ENCODE measurements at places on chromosomes 5 and 9. TPM values are rescaled to one million over a fixed set of nuclear protein-coding genes. Genes with fewer than 3 reads are reported as not detected.

SOX30 gene
- 0.10 TPM for total RNA-seq

DNA sequence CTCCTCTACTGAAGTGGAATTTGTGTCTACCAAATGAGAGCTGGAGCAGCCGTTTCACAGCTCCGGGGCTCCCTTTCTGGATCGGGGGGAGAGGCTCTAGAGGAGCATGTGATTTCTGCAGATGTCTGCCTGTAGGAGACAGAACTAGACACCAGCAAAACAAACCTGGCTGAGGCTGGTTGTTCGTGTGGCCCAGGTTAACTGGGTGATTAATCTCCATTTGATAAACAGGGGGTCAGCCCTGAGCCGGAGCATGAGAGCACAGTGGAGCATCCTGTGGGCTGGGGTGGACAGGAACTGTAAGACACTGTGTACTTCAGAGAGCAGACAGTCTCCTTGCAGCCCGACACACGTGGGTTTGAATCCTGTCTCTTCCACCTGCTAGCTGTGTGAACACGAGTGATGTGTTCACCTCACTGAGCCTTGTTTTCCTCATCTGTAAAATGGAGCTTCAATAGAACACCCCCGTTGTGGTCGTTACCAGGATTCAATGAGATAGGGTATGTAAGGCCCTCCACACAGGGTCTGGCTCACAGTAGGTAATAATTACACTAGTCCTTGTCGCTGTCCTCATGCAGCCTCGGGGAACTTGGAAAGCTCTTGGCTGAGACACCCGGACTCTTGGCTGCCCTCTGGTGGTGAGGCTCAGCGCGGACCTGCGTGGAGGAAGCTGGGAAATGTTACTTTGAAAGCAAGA, 12.9 kb downstream of the CXCL14 start:
- H3K4me1 ChIP-seq: peaks cover 3% of the 10 kb centered on the region
- peak; percentile 76 for DNase-seq
- no peak overlapping the region for H3K27ac ChIP-seq
- H3K36me3 ChIP-seq: no peaks in the 10 kb centered on the region
- H3K27me3 ChIP-seq: peaks cover 9% of the 10 kb centered on the region

- H3K36me3 ChIP-seq: no peaks in the 10 kb centered on the region
- H3K27me3 ChIP-seq: peaks cover 20% of the 10 kb centered on the region
- H3K27ac ChIP-seq: no peak overlapping the region
- H3K4me3 ChIP-seq: no peak overlapping the region
- H3K4me1 ChIP-seq: no peaks in the 10 kb centered on the region
Measured at GRCh38 chr5:147796556-147797308, 14.2 kb upstream of the JAKMIP2 start.

- no peaks in the 10 kb centered on the region for H3K27me3 ChIP-seq
- H3K4me1 ChIP-seq: no peaks in the 10 kb centered on the region
- H3K27ac ChIP-seq: no peak overlapping the region
- DNase-seq: no peak
- no peaks in the 10 kb centered on the region for H3K36me3 ChIP-seq
- no peak overlapping the region for H3K4me3 ChIP-seq
Measured at GRCh38 chr9:116753389-116753788, 66.3 kb downstream of the TRIM32 start.

TRIM36 gene
- 0.24 TPM for total RNA-seq

IL17B gene
- total RNA-seq: not detected

GRIN3A gene
- total RNA-seq: not detected

DNA sequence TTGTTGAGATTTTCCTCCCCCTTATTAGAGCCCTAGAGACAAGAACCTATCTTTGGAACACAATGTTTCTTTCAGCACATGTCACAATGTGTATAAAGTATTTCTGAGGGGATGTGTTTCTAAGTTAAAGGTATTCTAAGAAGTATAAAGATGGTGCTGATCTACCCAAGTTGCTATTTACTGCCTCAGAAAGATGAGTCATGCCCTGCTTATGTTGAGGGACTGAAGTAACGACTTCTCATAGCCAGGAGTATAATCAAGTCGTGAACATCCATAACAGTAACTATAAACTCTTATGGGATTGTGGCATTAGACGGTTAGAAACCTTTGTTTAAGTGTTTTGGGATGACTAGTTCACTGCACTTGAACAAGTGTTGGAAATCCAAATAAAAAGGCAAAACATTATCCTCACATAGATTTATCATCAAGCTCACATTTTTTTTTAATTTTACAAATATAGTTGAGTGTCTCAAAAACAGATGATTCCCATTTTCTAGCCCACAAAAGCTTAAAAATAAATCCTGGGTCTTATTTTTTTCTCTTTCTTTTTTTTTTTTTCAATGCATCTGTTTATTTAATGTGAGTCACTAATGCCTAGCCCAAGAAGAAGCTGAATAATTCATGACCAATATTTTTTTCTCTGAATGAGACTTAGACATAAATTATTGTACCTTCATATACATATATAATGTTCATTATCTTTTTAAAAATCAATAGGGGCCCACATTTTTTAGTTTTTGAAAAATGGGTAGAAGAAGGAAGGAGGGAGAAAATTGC, 12.2 kb upstream of the TMEM252 start:
- H3K4me1 ChIP-seq: no peaks in the 10 kb centered on the region
- no peaks in the 10 kb centered on the region for H3K36me3 ChIP-seq
- DNase-seq: no peak
- no peak overlapping the region for H3K4me3 ChIP-seq
- peaks cover 11% of the 10 kb centered on the region for H3K27me3 ChIP-seq

GRCh38 chr9:136722969-136723356, 10.6 kb downstream of the DIPK1B start:
- H3K4me3 ChIP-seq: no peak overlapping the region
- no peak for DNase-seq
- no peak overlapping the region for H3K27ac ChIP-seq
- peaks cover 42% of the 10 kb centered on the region for H3K4me1 ChIP-seq

GRCh38 chr9:119801311-119801710, 432.1 kb upstream of the BRINP1 start:
- H3K27me3 ChIP-seq: no peaks in the 10 kb centered on the region
- DNase-seq: no peak
- no peak overlapping the region for H3K27ac ChIP-seq
- no peaks in the 10 kb centered on the region for H3K36me3 ChIP-seq
- H3K4me1 ChIP-seq: no peaks in the 10 kb centered on the region
- H3K4me3 ChIP-seq: no peak overlapping the region
